Central memory CD8-positive, alpha-beta T cell (primary cell): ENCODE measurements at places on chromosomes 7 and 10.

GRCh38 chr10:96130326-96130995 is 364 bp downstream of the ZNF518A start:
- no peak for DNase-seq

GRCh38 chr7:757741-758163 is 30.7 kb upstream of the PRKAR1B start:
- no peak for DNase-seq

DNA sequence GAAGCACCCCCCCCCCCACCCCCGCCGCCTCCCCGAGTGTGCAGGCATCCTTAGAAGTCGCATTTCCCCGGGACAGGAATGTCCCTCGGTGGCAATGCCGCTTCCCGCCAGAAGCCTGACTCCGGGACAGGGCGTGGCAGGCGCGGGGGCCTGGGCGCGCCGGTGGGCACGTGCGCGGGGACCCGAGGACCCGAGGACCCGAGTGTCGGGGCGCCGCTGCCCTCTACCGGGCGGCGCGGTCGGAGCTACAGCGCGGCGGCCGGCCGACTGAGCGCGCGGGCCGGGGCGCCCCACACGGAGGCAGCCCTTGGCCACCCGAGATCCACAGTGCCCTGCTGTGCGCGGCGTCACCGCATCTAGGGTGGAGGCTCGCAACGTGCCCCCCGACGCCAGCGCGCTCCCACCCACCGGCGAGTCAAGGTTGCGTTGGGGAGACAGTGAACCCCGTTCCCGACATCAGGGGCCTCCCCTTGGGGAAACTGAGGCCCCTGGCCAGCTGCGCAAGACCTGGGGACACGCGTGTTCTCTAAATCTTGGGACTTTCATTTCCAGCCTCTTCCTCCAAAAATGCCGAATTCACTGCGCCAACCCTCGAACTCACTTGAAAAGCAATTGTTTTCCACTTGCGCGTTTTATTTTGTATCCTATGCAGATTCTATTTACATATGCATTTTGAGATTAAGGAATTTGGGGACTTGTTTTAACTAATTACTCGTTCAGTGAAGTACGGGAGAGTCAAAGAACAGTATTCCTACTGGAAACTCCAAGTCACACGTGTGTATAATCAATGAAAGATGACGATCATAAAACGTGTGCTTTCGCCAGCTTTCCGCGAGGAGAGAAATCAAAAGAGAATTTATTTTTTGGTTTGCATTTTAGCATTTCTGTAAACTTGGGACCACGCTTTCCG is 3.1 kb upstream of the CUX1 start:
- DNase-seq: peak; percentile 18

- no peak for DNase-seq
Measured at GRCh38 chr7:158278745-158279320, 308.8 kb downstream of the PTPRN2 start.

DNA sequence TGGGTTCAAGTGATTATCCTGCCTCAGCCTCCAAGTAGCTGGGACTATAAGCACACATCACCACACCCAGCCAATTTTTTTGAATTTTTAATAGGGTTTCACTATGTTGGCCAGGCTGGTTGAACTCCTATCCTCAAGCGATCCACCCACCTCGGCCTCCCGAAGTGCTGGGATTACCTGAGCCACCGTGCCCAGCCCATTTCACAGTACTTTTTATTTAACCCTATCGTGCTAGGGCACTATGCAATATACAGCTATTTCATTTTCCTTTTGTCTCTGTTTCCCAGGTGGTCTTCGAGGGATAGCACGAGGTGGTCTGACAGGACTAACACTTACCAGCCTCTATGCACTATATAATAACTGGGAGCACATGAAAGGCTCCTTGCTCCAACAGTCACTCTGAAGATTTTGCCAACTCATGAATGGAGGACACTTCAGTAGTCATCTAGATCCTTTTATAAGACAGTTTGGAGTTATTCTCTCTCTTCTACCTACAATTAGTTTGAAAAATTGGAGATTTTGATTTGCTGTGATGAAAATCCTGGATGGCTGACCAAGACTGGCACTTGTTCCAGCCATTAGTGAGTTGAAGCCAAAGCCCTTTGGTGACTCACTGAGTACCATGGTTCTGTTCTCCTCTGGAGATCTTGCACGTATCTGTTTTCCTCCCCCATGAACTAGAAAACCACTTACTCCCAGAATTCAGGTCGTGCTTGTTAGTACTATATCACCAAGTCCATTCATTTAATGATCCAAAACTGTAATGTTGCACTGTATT is 27.3 kb downstream of the NCOA4 start:
- no peak for DNase-seq

- no peak for DNase-seq
Measured at GRCh38 chr10:26737730-26738129, 40.2 kb downstream of the PDSS1 start.

- DNase-seq: no peak
Measured at GRCh38 chr7:142585425-142585824, 163.8 kb upstream of the PRSS1 start.

- DNase-seq: no peak
Measured at GRCh38 chr7:142896151-142896550, 10.6 kb upstream of the TRPV6 start.

DNA sequence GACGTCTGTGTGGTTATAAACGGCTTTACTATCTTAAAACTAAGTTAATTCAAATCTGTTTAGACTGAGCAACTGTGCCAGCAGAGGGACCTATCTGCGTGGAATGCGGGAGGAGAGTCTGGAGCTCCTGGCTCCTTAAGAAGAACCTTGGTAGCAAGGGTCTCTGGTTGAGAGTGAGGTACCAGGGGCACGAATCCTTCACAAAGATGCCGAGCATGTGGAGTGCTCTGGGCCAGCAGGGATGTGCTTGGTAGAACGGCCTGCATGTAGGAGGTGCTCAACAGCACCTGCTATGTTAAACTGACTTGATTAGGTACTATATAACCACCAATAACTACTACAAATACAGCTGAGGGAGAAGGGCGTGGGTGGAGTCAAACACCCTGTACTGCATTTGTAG is 102.6 kb downstream of the VIPR2 start:
- DNase-seq: no peak

- peak; percentile 29 for DNase-seq
Measured at GRCh38 chr7:100568896-100569844, 4.5 kb downstream of the SAP25 start.

DNA sequence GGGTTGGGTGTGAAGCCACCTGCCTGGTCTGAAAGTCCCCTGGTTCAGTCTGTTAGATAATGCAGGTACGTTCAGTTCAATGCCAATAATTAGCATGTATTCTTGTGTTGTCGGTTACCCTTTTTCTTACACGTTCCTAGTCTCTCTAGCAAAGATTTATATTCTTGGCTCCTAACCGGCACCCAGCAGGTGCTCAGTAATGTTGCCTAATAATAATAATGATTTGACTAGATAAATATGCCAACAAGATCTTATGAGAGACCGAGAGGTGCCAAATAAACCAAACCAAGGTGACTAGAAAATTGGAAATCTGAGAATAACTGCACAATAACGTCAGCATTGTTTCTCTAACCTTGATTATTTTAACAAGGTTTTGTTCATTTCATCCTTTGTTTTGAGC is 1.1 kb upstream of the SMIM30 start:
- DNase-seq: no peak

DNA sequence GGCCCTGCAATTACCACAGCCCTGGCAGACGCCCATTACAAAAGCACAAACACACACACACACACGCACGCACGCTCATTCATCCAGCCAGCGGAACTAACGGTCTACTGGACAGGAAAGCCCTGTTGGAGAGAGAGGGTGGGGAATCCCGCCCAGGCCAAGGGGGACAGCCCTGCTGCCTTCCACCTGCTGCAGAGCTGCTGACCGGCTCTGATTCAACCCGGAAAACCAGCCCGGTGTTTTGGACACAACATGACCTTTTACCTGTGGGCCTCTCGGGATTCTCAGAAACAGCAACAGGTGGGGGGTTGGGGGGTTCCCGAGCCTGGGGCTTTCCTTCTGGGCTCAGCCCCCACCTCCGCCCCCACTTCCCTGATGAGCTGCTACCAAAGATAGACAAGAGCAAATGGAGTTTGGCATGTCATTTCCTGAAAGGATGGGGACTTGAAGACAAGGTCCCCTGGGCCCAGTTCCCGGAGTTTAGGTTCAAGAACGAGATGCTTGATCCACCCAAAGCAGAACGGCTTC is 18.5 kb upstream of the SERPINE1 start:
- DNase-seq: no peak

DNA sequence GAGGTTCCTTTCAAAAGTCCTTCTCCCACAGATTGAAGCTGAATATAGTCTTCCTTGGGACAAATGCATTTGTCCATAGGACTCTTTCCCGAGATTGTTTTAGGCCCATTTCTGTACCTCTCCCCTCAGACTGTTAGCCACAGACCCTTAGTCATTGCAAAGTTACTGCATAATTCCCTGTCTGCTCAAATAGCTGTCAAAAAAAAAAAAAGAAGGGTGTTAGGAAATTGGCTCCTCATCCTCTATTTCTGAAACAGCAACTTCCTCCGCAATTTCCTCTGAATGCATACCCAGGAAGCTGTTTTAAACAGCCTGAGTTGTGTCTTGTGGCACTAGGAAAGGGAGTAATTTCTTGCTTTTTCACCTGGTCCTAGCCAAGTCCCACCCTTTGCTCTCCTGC is 5.4 kb downstream of the LRRC4 start:
- DNase-seq: no peak

DNA sequence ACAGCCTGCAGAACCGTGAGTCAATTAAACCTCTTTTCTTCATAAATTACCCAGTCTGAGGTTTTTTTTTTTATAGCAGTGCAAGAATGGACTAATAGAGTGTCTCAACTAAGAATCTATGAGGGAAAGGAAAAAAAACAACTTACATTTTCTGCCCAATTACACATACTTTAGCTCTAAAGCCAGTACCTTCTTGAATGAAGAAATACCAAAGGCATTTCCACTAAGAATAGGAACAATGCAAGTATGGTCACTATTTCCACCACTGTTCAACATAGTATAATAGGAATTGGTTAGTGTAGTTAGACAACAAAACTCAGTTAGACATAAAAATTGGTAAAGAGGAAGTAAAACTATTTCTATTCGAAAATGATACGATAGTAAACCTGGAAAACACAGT is 37.6 kb downstream of the MICU1 start:
- DNase-seq: no peak

DNA sequence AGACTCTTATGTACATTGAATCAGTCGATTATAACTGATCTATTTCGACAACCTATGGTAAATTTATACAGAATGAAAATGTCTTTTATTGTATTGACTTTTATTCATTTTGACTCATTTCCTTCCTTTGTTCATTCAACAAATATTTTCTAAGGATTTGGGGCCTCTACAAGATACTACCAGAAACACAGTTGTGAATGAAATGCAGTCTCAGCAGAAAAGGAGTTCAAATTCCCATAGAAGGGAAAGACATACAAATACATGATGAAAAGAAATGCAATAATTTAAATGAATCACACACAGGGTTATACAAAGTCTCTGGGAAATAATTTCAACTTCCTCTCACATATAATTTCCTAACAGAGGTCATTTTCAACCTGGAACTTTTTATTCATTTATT is 134.0 kb upstream of the SEMA3A start:
- DNase-seq: no peak

- no peak for DNase-seq
Measured at GRCh38 chr10:71821909-71822763, 28.9 kb downstream of the PSAP start.

DNA sequence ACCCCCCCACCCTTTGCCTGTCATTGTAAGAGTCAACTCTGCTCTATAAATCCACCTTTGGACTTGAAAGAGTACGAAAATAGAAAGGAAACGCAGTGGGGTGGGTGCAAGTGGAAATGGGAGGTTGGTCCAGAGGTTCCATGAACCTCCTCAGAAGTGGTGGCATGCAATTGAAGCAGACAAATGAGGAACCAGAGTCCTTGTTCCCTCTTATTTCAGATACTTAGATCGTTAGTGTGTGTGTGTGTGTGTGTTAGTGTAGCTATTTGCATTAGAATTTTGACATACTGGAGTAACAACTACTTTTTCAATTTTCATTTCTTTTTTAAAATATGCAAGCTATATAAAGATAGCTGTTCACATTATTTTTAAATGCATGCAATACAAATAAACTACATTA is 18.1 kb upstream of the TFAM start:
- DNase-seq: no peak

DNA sequence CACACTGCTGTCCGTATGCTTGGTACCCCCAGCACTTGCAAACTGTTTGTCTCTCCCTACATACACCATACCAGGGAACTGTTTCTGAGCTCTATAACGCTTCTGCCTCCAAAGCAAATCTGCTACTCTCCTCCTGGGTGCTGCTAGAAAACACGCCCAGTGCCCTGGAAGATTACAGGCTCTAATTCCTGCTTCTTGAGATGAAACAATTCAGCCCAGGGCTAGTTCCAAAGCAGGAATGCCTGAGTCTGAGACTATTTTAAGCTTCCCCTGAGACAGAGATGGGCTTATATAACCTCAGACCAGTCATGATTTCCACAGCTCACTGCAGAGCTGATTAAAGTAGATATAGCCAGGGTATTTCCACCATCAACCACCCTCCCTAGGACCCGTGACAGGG is 327.1 kb downstream of the GPR158 start:
- DNase-seq: no peak

GRCh38 chr10:2619916-2620315 is 447.4 kb upstream of the PFKP start:
- DNase-seq: no peak

- DNase-seq: no peak
Measured at GRCh38 chr10:92931597-92931996, 83.3 kb downstream of the EXOC6 start.

- no peak for DNase-seq
Measured at GRCh38 chr7:24403557-24403956, 119.6 kb downstream of the NPY start.

DNA sequence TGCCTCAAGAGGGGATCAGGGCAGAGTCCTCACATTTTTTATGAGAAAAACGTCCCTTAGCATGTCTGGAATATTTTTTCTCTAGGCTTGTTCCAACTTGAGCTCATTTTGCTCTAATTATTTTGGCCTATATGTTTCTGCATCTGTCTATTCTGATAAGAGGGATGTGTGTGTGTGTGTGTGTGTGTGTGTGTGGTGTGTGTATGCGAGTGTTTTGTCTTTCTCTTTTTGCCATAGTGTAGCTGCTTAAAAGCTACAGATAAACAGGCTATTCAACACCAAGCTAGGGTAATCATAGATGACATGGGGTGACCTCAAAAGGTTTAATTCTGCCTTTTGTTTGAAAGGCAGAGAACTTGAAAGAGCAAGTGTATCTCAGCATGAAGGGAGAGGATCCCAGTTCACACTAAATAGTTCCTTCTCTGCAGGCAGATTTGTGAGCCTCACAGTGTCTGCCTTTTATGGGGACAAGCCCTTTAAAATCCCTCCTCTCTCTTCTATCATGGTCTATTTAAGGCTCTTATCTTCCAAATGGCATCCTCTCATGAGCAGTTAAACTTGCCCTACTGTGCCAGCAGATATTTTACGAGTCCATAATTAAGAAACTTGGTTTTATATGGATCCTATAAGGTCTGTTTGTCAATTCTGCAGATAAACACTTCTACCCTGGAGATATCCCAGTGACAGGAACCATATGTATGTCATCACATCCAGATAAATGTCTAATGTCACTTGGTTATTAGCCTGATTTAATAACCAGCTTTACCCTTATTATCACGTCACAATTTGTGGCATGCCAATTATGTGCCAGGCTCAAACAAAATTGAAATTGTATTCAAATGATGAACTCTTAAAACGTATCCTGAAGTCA is 202.9 kb upstream of the MTPN start:
- no peak for DNase-seq
